ENCODE measurements at places on chromosomes 12 and 14.

DNA sequence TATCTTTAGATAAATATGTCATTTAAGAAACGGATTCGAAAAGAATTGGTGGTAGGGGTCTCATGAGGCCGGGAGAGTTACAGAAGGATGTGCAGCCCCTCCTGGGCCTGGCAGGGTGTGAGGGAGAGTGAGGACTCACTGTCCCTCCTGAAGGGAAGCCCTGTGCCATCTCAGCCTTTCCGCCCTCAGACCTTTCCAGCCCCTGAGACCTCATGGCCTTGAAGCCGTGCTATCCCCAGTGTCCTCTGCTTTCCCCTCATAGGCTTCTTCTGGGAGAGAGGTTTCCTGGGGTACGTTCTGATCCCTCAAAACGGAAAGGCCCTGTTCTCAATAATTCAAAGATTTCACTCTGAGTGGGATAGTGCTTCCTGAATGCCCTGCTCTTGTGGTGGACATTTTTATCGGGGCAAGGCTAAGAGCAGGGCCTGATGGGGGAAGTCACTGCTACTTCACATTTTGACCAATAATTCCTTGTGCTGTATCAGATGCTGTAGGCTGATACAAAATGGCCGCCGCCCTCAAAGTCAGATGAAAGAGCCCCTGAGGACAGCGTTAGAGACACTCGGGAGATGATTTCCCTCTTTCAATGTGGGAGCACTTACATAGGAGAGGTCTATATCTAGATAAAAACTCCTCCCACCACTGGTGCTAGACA lies 1.3 kb downstream of the CD4 start:
- no peak for DNase-seq

- DNase-seq: no peak
These were observed 20.5 kb downstream of the SOAT2 start for GRCh38 chr12:53123578-53124351.

GRCh38 chr14:37090026-37090425 lies 82.4 kb downstream of the SLC25A21 start:
- DNase-seq: no peak

- no peak for DNase-seq
These were observed 411.1 kb downstream of the CCER1 start for GRCh38 chr12:90543841-90544240.

DNA sequence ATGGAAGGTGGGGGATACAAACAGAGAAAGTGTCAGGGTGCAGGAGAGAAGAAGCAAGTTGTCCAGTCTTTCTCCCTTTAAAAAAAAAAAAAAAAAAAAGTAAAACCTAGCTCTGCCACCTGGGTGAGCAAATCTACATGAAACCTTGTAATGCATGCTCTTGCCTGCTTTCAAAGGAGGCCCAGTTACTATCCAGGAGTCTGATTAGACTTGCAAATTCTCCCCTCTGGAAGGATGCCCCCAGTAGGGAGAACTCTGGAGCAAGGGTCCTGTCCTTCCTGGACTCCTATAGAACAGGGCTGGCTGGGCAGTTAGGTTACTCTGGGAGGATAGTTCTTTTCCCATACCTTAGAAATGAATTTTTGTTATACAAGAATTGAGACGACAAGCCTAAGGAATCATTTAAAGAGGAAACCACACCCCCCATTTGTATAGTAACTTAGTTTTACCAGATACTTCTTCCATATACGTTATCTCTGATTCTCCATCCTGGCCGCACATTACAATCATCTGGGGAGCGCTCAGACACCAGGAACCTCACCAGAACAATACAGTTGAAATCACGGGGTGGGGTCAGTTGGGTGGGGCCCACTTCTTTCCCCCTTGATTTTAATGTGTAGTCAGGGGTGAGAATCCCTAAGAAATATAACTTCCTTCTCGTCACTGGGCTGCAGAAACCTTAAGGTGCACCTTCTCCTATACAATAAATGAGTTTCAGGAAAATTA lies 30.5 kb downstream of the RAB35 start:
- DNase-seq: no peak

DNA sequence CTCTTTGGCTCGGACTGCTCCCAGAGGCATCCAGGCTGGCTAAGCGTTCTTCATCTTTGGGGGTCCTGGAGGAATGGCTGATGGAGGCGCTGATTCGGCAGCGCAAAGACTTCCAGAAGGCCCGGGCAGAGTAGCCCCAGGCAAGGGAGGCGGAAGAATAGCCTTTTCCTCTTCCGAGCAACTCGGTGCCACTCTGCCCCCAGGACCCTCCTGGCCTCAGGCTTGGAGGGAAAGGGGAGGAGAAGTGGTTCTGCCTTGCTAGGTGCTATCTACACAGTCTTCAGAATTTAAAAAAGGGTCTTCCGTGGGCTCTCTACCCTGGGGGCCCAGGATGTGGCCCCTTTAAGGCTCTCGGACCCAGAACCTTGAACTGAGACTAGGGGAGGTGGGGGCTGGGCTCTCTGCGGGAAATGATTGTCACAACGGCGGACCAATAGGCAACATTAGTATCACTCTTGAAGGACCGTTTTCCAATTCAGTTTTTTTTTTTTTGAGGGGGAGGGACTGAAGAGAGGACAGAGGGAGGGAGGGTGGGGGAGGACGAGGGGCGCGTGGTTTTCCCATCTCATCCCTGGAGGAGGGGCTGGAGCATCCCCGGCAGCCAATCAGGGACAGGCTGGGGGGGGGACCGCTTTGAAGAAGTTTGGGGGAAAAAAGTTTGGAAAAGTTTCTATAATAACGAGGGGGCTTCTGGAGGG lies at the start of gene NFATC4:
Gene NFATC4 (plus strand): TSS at position 671 of the 698 bp plus-strand sequence. CDS start 157 bp downstream, outside the sequence.
- DNase-seq: peak; percentile 95

- DNase-seq: no peak
These were observed 9.2 kb upstream of the MMP17 start for GRCh38 chr12:131818821-131819585.

DNA sequence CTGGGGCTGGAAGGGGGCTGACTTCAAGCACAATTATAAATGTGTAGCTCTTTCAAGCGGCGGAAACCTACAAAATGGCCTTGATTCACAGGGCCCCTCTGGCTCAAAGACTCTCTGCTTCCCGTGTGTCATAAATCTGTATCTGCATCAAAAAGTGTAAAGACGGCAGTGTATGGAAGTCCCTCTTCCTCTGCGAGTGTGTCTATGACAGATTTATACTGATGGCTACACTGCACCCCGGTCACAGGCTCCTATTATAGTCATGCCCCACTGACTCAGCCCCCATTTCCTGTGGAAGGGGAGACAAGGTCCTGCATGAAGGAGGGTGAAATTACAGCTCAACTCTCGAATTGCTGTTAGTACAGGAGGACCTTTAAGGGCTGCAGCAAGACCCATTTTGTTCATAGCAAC lies 68.6 kb downstream of the HMGA2 start:
- peak; percentile 18 for DNase-seq

GRCh38 chr12:48977290-48978281 lies 536 bp upstream of the WNT1 start:
- DNase-seq: no peak

DNA sequence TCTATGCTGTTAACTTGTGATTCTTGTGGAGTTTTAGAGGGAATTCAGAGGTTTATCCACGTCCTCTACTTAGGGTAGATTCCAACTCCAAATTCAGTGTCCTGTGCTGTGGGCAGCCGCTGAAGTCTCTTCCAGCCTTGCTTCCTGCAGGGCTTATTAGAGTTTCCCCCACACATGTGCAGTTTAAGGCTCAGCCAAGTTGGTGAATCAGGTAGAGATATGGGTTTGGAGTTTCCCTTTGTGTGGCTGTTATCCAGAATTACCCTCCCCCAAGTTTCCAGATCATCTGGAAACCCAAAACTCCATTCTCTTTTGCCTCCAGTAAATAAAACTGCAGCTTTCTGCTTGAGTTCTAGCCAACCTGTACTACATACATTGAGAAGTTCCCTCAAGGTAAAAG lies 853.7 kb downstream of the GALC start:
- no peak for DNase-seq

- DNase-seq: no peak
These were observed 22.4 kb upstream of the SERPINA6 start for GRCh38 chr14:94345344-94346064.

- no peak for DNase-seq
These were observed 11.9 kb downstream of the PALS1 start for GRCh38 chr14:67253076-67253635.

- DNase-seq: no peak
These were observed 9.1 kb downstream of the TEDC1 start for GRCh38 chr14:105500036-105500725.

GRCh38 chr14:59352961-59353360 lies 112.2 kb downstream of the GPR135 start:
- no peak for DNase-seq

DNA sequence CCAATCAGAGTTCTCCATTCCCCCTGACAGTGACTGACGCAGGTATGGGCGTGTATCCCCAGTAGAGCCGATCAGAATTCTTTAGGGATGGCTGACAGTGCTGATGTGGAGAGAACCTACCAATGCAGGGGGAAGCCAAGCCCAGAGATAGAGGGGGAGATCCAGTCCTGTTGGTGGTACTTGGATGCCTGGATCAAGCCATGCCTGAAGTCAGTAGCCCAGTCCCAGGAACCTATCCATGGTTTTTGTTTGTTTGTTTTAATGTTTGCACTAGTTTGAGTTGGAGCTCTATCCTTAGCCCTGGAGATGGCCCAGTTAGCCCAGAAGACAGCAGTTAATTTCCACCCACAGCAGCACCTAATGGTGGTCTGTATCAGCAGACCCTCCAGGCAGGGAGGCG lies 40.2 kb downstream of the FOXN4 start:
- no peak for DNase-seq
